GM18507 (cell line): ENCODE measurements at places on chromosomes 13 and 19.
A peak's percentile ranks its signal among the peaks of the same experiment; 100 is the strongest.

DNA sequence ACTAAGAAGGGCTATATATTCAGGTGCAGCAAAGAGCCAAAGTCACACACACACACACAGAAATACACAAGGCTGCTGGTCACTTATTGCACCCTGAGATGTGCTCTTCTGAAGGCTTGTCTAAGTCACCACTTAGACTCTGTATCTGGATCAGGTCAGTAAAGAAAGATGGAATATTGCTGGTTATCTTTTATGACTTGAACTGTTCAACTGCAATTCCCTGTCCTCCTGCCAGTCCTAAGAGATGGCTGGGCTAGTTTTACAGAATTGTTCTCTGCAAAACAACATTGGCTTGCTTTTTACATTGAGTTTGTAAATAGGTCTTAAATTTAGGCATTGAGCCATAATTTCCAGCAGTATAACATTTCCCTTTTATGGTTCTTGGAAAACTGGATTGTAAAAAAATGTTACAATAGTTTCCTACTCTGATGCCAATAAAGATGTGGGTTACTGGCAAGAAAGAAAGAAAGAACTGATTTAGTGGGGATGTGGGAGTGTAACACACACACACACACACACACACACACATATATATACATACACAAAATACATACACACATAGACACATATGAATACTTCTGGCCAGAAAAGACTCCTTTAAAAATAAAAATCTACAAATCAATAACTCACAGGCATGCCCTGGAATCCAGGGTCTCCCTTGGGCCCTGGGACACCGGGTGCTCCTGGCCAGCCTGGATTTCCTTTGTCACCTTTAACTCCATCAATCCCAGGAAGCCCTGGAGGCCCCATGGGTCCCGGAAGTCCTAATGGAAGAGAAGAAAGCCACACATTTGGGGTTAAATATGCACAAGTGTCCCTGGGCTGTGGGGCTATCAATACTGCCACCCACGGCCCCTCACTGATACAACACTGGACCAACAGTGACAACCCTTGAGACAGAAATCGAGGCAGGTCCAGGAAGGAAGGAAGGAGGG lies 137.7 kb downstream of the COL4A1 start:
- DNase-seq, result no peak

- no peak for DNase-seq
Measured at GRCh38 chr13:111359930-111360329, 39.5 kb downstream of the TEX29 start.

- DNase-seq, result no peak
Measured at GRCh38 chr19:2176337-2176994, 12.7 kb downstream of the DOT1L start.

DNA sequence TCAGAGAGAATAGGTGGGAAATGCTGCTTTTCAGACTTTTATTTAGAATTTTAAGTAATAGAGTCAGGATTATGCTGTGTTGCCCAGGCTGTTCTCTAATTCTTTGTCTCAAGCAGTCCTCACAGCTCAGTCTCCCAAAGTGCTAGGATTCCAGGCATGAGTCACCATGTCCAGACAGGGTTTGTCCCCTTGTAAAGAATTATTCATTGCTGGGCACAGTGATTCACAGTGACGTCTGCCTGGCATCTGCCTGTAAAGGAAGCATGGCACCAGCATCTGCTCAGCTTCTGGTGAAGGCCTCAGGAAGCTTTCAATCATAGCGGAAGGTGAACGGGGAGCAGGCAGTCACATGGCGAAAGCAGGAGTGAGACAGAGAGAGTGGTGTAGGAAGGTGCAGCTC lies 17.7 kb downstream of the ZNF763 start:
- no peak for DNase-seq

- no peak for DNase-seq
Measured at GRCh38 chr19:16301999-16302694, 22.5 kb upstream of the KLF2 start.

GRCh38 chr19:55209693-55210472 lies 582 bp upstream of the PTPRH start:
- DNase-seq, result no peak

DNA sequence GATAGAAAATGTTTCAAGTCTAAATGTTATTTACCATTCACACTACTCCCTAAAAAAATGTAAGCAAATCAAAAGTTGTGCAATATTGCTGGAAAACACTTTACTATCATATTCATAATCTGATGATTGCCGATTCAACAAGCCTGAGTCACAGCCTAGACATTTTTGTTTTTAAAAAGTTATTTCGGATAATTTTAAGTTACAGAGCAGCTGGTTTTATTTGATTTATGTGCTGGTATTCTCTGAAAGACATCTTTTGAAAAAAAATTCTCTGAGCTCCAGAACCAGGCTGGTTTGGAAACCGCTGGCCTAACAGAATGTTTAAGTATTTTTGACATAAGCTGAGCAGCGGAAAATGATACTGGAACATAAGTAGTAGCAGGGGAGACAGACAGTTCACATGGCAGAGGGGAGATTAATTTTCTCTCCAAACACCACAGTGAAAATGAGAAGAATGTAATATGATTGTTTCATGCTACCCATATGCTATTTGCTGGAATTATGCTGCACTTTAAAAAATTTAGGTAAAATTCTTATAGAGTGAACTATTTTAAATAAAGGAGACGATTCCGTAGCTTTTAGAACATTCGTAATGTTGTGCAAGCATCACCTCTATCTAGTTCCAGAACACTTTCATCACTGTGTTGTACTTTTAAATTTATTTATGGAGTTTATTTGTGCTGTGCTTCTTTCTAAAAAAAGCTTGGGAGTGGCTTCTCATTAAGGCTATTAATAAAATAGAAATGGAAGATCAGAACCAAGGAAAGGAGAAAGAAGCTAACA lies 36.1 kb downstream of the TBC1D4 start:
- no peak for DNase-seq

DNA sequence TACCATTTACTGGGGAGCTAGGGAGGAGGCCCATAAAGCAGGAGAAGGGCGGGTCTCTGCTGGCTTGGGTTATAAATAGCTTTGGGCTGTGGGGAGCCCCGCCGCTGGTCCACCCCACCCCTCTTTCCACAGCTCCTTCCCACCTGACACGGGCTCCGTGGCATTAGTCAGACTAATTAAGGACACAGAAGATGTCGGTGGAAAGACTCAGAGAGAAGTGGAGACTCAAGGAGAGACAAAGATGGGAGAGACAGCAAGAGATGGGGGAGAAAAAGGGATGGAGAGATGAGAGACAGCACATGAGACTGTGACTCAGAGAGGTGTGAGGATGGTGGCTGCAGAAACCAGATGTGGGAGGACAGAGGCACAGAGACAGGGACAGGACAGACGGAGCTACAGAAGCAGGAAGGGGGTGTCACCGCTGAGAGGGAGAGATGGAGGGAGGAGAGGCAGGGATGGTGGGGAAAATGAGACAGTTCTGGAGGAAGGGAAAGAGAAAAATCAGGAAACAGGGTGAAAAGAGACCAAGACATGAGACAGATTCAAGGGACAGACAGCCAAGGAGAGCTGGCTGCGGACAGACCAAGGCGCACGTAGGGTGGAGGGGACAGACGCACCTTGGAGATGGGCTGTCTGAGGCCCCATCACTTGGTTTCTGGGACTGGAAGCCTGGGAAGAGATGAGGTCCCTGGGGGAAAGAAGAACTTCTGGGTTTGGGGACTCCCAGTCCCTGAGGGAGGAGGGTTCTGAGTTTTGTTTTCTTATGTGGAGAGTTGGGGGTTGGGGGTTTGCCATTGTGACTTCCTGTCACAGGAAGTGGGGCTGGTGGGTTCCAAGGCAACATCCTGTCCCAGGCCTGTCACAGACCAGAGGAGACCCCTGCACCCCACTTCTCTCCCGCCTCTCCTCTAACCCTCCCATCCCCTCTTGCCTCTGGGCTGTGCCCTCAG lies 4.1 kb downstream of the ARHGEF1 start:
- no peak for DNase-seq

DNA sequence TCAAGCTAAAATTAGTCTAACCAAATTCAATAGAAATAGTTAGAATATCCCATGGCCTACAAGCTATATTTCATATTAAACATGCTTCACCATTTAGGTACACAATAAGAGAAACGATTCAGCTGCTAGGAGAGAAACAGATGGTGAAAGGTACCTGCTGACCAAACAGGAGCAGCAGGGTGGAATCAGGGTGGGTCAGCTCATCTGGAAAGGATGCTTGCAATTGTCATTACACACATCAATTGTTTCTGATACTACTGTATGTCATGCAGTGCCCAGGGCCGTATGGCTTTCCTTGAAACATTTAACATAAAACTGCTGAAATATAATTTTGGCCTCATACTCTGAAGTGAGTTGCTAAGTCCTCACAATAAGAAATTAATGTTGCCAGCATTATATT lies 776.0 kb downstream of the DACH1 start:
- no peak for DNase-seq

DNA sequence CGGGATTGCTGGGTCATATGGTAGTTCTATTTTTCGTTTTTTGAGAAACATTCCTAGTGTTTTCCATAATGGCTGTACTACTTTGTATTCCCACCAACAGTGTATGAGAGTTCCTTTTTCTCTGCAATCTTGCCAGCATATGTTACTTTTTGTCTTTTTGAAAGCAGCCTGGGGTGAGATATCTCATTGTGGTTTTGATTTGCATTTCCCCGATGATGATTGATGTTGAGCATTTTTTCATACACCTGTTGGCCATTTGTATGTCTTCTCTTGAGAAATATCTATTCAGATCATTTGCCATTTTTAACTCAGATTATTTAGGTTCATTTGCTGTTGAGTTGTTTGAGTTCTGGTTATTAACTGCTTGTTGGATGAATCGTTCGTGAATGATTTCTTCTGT lies 18.5 kb upstream of the ATP12A start:
- DNase-seq, result no peak

GRCh38 chr19:13091400-13092157 lies 11.1 kb downstream of the LYL1 start:
- DNase-seq, result no peak

- DNase-seq, result no peak
Measured at GRCh38 chr13:105764486-105764885, 771.0 kb downstream of the EFNB2 start.

- DNase-seq, result no peak
Measured at GRCh38 chr13:102774214-102774568, 605 bp upstream of the TEX30 start.

- no peak for DNase-seq
Measured at GRCh38 chr19:39158646-39159260, 33.2 kb downstream of the PAK4 start.

- no peak for DNase-seq
Measured at GRCh38 chr13:44576351-44577235, 463 bp upstream of the TSC22D1 start.

DNA sequence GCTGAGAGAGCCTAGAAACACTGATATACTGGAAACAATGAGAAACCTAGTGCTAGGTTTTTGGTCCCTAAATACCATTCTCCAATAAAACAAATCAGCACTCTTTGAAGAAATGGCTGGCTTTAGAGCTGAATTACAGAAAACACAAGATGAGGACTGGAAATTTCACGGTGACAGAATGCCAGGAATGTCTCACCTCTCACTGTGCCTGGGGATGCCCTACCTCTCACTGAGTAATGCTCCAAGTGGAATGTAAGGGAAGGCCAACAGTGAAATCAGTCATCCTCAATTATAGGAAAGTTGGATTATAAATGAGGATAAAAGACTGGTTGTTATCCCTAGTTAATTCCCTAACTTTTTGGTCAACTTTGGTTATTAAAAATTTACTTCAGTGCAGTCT lies 259.0 kb downstream of the NALCN start:
- DNase-seq, result no peak

DNA sequence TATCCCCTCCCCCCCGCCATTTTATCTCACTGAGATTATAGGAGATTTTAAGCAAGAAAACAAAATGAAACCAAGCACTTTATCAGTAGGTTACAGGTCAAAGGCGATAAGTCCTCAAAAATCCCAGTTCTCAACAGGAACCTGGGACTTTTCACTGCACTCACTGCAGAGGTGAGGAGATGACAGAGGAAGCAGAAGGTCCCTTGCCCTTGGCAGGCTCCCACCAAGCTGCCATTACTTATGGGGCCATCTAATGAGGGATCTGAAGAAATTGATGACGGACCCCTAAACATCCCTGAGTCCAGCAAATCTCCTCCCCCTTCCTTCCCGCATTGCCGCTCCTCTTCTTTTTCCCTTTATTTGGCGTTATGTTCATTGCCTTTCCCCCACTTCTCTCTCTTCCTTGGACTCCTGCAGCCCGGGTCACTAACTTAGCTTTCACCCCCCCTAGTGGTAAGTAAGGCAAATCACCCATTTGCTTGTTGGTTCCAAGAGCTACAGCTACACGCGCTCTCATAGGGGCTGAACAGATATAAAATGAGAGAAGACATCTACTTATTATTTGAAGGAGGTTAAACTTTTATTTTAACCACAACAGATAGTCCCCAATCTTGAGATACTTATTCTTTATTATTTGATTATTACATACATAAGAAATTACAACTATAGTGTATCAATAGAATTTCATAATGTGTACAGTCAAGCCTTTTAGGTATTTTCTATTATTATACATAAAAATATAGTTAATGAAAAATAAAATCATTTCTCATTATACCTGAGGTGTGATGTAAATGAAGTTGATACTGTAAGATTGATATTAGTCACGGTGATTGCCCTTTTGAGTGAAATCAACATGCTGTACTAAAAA lies 52.0 kb upstream of the ARGLU1 start:
- DNase-seq, result peak; percentile 20

- DNase-seq, result no peak
Measured at GRCh38 chr13:64909184-64909583, 2321.0 kb downstream of the PCDH9 start.

DNA sequence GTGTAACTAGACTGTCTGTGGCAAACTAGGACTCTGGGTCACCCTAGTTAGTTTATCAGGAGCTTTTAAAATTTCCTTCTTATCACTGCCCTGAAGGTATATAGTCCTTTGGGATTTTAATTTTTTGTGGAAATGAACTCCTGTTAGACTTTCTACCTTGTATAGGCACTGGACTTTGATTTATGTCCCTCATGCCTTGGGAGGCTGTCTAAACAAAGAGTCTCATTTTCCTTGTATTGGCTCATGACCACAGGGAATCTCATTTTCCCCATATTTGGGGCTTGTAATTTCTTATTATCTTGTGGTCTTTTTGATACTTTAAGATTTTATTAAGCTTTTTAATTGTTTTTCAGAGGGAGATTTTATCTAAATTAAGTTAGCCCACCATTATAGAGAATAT lies 21.4 kb downstream of the KCTD4 start:
- no peak for DNase-seq

GRCh38 chr19:38650911-38651584 lies 3.6 kb downstream of the ACTN4 start:
- no peak for DNase-seq

DNA sequence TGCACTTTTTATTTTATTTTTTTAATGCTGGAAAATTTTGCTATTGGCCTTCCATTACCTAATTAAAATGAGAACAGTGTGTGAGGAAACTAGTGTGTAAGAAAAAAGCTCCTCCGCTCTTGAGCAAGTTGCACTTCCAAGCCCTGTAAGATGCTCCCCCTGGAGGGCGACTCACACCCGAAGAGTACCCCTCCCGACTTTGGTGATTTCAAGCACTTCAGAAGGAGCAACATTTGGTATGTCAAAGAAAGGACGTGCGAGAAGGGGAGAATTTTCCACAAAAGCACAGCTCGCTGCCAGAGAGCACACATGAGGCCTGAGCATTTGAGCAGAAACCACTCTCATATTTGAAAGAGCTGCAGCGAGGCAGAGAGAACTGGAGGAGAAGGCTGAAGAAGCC lies 504.4 kb downstream of the FGF9 start:
- no peak for DNase-seq
